ENCODE measurements at places on chromosomes 4 and X. TPM values are rescaled to one million over a fixed set of nuclear protein-coding genes. Genes with fewer than 3 reads are reported as not detected.

VCX gene
- total RNA-seq = not detected

MAGEA11 gene
- not detected for total RNA-seq

CENPVL2 gene
- not detected for total RNA-seq

ERAS gene
- not detected for total RNA-seq
